Activated CD4-positive, CD25-positive, alpha-beta regulatory T cell (primary cell): ENCODE measurements at places on chromosomes 16 and 17.

GRCh38 chr16:68920349-68920748 lies 77.0 kb downstream of the TANGO6 start:
- no peak for DNase-seq

GRCh38 chr17:48546137-48546923 lies 1.4 kb upstream of the HOXB2 start:
- no peak for DNase-seq

- DNase-seq, result no peak
These were observed 30.6 kb downstream of the IL21R start for GRCh38 chr16:27432558-27432957.

GRCh38 chr17:28572259-28573039 lies 1.1 kb upstream of the PIGS start:
- DNase-seq, result no peak

DNA sequence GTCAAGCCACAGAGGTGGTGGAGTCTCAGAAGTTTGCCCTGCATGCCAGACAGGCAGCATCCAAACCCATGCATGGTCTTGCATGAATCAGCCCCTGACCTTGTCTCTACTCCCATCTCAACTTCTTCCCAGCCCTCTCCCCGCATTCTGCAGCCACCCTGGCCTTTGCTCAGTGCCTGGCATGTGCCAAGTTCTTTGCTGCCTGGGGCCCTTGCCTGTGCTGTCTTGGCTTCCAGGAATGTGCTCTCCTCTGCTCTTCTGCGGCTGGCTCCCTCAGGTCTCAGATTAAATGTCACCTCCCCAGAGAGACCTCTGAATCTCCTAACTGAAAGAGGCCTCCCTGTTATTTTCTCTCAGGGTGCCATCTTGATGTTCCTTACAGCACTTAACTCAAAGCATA lies 17.6 kb downstream of the DRC3 start:
- no peak for DNase-seq

GRCh38 chr17:45060382-45060796 lies 728 bp upstream of the NMT1 start:
- DNase-seq, result no peak

DNA sequence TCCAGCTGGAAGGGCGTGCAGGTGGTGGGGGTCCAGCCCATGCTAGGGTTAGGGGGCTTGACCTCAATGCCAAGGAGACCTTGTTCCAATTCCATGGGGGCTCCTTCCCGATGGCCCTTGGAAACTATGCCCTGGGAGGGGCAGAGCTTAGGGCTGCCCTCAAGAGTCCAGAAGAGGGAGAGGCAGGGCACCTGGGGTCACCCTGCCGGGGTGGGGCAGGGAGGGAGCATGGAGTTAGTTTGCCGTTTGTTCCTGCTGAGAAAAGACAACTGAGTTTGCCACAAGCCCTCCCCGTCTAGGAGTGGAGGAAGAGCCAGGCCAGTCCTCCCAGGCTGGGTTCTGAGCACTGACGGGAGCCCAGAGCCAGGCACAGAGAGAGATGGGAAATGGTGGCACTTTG lies 21.4 kb downstream of the MMP15 start:
- no peak for DNase-seq

DNA sequence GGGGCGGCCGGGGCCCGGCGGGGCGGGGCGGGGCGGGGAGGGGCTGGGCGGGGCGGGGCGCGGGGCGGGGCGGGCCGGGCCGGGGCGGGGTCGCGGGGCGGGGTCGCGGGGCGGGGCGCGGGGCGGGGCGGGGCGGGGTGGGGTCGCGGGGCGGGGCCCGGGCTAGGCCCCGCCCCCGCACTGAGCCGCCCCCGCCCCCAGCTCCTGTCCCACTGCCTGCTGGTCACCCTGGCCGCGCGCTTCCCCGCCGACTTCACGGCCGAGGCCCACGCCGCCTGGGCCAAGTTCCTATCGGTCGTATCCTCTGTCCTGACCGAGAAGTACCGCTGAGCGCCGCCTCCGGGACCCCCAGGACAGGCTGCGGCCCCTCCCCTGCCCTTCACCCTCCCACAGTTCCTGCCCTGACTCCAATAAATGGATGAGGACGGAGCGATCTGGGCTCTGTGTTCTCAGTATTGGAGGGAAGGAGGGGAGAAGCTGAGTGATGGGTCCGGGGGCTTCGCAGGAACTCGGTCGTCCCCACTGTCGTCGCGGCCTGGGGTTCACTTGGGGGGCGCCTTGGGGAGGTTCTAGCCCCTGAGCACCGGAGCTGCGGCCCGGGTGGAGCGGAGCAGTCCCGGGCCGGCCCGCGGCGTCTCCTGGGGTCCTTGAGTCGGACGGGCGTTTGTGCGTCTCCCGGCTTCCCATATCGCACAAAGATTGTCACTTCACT lies 795 bp upstream of the HBM start:
- DNase-seq, result no peak

DNA sequence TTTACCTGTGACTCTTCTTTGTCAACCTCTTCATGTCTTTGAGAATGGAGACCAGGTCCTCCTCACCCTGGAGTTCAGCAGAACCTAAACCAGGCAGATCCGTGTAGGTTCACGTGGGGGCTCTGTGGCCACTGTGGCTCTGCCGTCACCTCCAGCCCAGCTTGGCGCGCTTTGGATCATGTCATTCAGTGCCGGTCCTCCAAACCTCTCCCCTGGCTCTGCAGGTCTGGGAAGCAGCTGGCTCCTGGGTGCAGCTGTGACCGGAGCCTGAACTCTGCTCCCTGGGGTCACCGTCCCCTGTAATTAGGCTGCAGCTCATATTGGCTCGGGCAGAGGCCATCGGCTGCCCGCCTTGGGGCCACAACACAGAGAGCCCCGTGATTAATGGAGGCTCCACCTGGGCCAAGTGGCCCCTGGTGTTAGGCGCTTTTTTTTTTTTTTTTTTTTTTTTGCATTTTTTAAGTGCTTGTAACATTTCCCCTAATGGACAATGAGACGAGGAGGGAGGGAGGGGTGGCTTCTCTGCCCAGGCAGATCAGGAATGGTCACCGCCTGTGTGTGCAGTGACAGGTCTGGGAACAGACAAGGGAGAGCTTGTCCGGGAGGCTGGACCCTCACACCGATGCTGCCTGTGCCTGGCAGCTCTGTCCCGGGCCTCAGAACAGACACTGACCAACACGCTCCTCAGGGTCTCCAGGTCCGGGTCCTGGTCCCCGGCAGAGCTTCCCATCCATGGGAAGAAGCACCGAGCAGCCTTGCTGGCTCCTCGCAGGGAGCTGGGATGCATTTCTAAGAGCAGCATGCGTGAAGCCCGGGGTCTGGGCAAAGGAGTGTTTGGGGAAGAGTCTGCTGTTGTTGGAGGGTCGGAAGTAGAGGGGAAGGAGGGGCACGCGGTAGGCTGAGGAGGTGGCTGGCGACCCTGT lies 247.9 kb downstream of the SEC14L1 start:
- DNase-seq, result no peak

DNA sequence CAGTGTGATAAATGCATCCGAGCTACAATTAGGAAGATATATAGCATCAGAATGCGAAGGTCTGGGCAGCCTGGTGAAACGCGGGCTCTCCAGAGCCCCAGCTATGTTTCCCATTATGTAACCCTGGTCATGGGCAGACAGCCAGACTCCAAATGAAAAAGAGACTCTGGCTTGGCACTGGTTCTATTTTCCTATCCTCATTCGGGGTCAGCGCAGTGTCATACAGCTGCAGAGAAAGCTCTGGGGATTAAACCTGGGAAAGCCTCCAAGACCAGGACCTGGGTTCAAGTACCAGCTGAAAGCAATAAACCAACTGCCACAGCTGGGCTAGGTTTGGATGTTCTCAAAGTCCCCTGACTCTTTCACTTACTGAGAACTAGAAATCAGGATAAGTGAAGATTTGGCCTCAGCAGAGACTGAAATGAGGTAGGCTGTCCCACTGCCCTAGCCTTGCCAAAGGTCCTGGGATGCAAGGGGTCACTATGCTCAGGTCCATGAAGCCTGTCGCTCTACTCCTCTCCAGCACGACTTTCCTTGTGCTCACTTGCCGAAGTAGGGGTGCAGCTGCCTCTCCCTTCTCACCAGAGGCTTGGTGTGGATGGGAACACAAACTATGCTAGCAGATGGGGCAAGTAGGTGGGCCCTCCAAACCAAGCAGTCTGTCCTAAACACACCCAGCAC lies 123.8 kb downstream of the SMG6 start:
- no peak for DNase-seq

DNA sequence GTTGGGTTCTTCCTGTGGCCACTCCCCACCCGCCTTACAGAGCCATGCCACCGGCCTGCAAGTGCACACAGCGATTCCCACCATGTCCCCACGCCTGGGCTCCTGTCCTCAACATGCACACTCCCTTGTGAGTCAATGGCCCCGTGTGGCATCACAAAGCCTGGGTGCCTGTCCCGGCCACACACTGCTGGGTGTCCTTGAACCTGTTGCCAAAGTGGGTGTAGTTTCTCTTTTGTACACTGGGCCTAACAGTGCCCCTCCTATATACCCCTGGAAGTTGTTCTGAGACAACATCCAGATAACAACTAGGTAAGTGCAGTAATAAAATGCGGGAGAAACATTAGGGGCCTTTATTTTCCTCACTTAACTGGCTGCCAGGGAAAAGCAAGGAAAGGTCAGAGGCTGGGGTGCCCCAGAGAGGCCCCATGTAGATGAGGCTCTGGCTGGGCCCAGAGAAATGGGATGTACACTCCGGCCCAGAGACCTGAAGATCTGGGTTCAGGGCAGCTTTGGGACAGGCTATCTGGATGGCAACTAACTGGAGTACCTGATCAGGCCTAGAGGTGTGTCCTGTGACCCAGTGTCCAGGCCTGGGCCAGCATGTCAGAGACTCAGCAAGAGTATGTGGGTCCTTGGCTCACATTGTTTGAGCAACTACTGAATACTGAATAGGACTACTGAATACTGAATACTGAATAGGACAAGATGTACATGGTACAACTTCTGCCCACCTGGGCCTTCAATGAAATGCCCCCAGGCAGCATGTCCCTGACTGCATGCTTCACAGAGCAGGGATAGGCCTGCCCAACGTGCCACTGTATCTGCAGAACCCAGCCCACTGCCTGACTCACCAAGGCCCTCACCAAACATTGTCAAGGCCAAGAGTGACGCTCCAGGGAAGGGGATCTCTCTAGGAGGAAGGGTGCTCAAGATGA lies 8.3 kb downstream of the ABCC3 start:
- DNase-seq, result no peak

GRCh38 chr17:49495842-49496182 lies 719 bp downstream of the NGFR start:
- DNase-seq, result no peak

GRCh38 chr16:2866431-2866830 lies 8.5 kb upstream of the PRSS22 start:
- no peak for DNase-seq

GRCh38 chr17:64171041-64171440 lies 41.1 kb upstream of the ERN1 start:
- DNase-seq, result no peak

DNA sequence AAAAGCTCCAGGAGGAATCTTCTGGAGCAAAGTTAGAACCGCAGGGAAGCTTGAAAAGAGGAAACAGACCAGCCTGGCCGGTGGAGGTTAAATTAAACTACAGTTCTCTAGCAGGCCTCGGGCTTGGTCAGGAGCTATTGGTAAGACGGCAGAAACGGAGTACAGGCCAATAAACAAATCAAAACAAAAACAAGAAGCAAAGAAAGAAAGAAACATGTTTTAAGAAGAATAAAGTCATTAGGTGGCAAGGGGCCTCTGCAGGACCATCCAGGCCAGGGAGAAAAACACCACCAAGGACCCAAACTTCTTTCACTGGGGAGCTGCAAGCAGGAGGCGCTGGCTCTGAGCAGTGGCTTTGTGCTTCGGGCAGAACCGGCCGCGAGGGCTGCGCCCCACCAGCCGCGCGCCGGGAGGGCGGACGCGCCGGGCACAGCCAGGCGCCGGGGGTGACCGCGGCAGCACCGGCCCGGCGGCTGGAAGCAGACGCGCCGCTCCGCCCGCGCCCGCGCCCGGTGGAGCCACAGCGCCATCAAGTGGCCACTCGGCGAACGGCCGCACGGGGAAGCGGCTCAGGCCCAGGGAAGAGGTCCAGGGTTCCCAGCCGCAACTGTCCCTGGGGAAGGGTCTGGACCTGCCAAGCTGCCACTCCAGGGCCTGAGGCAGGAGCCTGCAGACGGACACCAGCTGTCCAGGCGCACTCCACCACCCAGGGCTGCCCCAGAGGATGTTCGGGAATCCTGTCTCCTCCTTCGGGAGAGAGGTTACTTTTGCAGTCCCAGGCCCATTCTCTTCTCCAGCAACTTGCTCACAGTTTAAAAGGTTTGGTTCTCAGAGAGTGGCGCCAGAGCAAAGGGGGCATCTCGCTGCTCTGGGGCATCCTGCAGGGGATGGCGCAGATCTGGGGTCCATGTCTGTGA lies 419.4 kb downstream of the SOX9 start:
- DNase-seq, result no peak

DNA sequence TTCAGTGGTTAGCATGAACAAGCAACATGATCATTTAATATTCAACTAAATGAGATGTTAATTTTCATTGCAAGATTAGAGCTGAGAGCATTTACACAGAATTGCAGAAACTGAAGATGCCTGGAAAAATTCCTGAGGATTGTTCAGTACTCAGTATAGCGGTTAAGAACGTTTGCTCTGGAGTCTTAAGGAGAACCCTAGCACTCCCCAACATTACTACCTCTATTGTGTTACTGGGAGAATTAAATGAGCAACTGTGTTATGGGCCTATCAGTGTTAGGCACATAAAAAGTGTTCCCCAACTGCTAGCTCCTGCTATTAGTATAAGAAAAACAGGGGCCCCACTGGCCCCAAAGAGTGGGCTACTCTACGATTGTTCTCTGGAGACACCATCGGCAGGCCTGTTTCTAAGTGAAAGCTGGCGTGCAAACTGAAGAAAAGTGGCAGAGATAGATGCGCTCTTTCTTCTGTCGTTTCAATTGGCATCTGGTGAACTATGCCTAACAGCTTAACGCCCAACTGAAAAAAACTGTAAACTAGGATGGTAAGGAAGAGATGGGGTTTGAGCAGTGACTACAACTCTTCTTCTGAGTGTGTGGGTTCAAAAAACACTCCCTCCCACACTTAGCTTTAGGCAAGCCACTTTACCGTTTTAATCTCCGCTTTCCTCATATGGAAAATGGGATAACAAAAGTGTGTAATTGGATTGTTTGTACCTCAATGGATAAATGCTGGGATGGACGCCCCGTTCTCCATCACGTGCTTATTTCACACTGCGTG lies 1.3 kb downstream of the CDR2 start:
- no peak for DNase-seq

DNA sequence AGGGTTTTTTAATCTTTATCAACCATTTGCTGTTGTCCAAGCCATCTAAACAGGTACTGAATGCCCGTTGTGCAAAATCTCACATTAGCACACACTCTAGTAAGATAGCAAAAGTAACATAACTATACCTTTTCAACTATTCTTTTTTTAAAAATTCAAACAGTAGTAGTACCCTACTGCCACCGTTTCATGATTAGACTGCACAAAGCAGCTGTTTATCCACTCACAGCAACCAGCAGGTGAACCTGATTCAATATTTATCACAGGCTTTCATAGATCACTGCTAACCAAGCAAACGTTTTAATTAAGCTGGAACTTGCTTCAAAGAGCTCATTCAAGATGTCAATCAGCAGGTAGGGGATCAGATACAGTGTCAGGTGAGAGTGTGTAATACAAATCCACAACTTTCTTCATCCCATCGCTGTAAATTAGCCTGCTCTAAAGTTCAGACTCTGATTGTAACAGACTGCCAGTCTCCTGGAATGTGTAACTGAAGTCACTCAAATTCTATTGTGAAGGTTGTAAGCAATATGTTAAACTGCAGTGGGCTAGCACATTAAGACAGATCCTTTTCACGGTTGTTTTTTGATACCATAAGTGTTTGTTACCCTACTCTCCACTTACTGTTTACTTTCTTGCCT lies 47.3 kb downstream of the BRIP1 start:
- no peak for DNase-seq
